ENCODE measurements at places on chromosomes 7 and 10.

- no peak for DNase-seq
Observed at GRCh38 chr7:149449897-149450296, 11.0 kb downstream of the ZNF777 start.

DNA sequence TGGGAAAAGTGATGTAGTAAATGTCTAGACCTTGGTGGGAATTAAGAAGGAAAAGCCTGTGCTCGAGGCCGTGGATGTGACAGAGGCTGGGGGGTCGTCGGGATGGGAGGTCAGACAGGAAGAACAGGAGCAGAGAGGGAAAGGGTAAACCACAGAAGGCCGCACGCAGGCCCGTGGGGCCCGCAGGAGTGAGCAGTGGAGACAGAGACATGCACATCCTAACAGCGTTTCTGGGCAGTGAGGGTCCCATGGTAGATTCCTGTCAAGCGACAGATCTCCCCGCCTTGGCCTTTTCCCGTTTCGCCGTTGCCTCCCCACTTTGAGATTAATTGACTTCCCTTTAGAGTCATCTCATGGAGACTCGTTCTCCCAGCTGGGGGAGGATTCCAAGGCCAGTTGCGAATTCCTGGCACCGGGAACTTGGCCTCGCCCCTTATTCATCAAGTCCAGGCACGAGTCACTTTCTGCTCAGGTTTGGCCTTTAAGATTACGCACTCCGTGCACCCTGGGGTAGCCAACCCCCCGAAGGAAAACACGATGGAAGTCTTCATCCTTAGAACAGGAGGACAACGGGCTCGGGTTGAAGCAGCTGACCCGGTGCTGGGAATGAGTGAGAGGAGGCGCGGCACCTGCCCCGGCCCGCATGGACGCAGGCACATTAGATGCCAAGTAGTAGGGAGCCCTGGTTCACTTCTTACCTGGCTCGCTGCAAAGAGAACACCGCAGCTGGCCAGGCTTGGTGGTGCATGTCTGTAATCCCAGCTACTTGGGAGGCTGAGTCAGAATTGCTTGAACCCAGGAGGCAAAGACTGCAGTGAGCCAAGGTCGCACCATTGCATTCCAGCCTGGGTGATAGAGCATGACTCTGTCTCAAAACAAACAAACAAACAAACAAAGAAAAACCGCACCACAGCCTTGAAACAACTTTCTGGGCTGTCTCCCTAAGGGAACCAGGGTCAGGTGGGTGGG lies 315.2 kb upstream of the SHH start:
- DNase-seq, result no peak

DNA sequence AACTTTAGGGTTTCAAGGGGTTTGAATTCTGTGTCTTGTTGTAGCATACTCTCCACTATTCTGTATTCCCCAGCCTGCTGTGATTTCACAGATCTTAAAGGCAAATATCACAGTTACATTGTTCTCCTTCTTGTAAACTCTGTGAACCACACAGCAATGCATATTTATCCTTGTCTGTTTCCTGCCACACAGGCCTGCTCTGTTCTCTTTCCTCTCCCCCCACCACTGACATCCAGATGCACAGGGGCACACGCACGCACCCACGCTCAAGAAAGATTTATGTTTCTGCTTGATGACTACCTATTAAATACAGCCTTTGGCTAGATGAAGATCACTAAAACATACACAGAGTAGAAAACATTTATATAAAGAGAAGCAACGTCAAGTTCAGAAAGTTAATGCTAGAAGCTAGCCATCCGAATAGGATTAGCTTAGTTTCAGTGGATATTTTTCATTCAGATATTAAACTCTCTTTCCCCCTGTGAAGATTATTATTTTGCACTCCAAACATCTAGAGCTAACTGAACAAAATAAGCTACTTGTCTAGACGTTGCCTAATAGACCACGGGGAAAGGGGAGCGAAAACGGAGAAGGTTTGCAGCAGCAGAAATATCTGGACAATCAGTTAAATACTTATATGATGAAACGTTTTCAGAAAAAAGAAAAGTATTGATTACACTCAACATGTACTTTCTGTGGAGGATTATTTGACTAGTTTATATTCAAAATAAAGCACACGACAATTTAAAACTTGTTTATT lies 193.1 kb upstream of the SEMA3C start:
- no peak for DNase-seq

- DNase-seq, result no peak
Observed at GRCh38 chr7:81690251-81690650, 79.6 kb downstream of the HGF start.

DNA sequence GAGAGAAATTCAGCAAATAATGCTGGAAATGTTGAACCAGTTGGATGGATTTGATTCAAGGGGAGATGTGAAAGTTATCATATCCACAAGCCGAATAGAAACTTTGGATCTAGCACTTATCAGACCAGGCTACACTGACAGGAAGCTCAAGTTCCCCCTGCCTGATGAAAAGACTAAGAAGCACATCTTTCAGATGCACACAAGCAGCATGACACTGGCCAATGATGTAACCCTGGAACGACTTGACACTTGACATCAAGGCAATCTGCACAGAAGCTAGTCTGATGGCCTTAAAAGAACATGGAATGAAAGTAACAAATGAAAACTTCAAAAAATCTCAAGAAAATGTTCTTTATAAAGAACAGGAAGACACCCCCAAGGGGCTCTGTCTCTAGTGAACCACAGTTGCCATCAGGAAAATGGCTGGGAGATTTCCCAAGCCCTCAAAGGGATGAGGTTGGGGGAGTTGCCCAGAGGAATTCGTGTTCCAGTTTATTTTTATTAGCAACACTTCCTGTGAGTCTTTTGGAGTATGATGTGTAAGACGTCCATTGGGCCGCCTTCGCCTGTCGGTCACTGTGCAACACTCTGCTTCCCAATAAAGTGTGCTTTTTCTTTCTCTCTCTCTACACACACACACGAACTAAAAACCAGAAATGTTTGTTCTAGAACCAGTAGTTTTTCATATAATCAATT lies 200.0 kb downstream of the HIBADH start:
- DNase-seq, result no peak

DNA sequence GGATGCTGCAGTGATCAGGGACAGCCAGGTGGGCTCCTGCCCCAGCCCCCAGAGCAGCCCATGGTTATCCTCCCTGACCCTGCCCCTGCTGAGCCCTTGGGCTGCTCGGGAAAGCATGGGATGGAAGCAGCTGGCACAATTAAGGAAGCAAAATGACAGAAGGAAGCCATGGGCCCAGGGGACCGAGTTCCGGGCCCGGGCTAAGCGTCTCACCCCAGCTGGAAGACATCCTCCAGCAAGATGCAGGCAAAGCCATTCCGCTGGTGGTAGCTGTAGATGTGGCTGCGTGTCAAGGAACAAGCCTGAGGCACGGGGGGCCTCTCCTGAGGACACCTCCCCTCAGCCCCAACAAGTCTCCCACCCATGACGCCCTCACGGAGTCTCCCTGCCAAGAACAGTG lies 1.1 kb downstream of the ATG9B start:
- no peak for DNase-seq

DNA sequence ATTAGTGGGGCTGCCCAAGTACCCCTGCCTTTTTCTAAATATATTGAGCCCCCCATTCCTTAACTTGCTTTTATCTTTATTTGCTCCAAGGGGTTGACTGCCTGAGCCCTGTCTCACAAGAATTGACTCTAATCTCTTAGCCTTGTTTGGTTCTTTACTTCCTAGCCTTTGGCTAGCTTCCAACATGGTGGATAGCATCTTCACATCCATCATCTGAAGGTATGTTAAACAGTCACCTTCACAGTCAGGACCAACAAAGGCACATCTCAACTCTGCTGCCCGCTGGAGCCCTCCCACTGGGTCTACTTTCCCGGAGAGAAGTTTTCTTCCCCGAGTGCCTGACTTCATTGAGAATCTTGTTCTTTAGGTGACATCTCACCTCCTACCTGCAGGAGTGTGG lies 329.5 kb downstream of the GPR158 start:
- DNase-seq, result no peak

- DNase-seq, result no peak
Observed at GRCh38 chr10:72883861-72884260, 9.7 kb upstream of the OIT3 start.

DNA sequence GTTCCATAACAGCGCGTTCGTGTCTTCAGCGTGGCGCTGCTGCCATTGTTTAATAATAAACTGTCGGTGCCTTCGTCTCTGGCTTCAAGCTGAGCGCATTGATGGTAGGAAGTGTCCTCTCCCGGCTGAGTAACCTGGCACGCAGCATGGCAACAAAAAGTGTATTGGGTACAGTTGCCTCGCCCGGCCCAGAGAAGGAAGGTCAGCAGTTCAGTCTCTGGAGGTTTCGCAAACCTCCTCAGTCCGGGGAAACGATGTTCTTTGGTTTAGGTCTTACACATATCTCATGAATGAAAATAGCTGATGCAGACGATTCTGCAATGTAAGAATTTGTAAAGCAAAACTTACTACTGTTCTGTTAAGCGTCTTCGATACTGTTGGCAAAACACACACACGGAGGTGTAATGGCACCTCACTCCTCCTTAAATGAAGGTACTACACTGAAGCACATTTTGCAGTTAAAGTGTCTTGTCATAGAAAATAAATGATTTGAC lies 739 bp upstream of the CCDC186 start:
- no peak for DNase-seq

DNA sequence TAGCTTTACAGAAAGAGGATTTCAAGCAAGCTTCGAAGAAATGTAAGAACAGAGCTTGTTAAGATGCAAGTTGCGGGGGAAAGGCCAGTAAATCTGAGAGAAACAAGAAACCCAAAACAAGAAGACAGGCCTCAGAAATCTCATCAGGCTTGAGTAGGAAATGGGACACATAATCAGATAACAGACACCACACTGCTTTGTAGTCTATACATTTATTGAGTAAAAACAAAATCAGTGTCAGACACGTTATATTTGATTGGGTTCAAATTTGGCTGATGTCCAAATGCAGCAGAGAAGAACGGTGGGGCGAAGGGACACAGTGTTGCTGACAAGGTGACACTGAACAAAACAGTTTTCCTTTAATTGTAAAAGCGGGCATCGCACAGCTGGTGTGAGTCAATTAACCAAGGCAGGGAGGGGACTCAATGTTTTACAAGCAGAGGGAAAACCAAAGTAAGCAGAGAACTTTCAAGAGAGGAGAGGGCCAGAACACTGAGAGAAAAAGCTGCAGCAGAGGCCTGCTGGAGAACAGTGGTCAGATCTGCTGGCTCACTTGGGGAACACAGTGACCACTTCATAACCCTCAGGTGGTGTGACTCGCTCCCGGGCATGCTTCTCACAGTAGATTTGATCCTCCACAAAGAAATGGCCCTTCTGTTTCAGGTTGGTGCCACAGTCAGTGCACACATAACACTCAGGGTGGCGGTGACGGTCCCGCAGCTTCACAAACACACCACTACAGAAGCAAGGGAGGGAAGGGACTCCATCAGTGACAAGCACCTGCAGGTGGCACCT lies 43.5 kb downstream of the ACSM6 start:
- DNase-seq, result no peak

DNA sequence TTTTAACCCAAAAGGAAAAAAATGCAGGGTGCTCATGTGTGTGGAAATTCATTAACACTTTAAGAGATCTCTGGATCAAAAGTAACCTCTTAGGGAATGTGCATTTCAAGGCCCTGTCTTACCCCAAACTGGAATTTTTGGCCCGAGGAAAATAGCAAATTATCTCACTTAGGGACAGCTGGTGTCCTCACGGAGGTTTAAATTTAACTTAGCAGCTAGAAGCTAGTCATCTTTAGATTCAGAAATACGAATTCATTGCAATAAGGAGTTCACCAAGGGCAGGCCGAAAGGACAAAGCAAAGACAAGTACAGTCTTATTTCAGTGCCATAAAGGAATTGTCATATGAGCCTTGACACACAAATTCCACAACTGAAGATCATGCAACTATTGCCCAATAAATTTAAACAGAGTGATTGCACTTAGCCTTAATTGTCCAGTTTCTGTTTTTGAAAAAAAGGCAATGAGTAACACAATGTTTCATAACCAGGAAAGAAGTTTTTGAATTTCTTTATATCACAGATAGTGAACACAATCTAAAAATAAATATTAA lies 22.4 kb upstream of the SEMA3C start:
- DNase-seq, result no peak

DNA sequence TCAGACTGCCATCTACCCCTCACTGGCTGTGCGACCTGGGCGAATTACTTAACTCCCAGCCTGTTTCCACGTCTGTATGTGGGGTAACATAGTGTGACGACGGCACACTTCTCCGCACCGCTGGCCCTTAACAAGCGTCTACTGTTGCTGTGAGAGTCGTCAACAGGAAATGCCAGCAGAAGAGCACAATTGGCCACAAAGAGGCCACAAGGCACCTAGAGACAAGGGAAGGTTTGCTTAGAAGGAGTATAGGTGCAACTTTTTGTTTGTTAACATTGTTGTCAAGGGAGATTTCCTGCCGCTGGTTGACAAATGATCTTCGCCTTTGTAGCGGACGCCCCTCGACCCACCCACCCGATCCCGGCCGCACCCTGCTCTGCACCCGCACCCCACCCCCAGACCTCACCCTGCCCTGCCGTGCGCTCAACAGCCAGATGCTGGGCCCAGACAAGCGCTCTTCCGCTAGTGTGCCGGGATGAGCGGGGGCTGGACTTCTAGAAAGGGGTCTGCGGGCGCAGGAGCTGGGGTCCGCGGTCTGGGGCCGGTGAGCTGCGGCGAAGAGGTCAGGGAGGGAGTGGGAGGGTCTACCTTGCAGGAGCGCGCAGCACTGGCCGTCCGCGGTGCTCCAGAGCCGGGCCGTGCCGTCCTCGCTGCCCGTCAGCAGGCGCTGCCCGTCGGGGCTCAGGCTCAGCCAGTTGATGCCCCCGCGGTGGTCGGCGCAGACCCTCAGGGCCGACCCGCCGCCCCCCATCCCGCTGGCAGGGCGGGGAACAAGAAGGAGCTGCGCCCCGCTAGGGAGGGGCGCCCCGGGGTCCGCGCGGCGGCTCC lies 785 bp downstream of the WDR86 start:
- peak; percentile 77 for DNase-seq

- DNase-seq, result no peak
Observed at GRCh38 chr10:105793071-105793470, 1152.0 kb downstream of the SORCS3 start.

GRCh38 chr7:101542527-101543241 lies 86.4 kb downstream of the MYL10 start:
- DNase-seq, result peak; percentile 52

- no peak for DNase-seq
Observed at GRCh38 chr10:112367516-112367915, 6.4 kb upstream of the ACSL5 start.

DNA sequence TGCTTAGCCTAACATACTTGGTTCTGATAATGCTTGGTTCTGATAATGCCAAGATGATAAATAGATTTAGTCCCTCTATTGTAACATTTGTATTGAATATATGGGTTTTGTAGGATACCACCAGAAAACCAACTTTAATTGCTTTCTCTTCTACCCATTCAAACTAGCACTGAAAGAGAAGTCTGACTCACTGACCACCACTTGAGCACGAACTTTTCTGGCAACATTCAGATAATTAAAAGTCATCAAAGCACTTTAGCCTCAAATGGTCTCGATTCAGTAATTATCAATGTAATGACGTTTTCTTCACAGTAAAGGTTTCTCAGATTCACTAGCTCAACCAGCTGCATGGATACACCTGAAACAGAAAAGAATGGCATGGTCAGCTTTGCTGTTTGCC lies 63.0 kb downstream of the HDAC9 start:
- DNase-seq, result no peak

- DNase-seq, result no peak
Observed at GRCh38 chr7:35011085-35011484, 26.2 kb downstream of the DPY19L1 start.
